Activated CD8-positive, alpha-beta memory T cell treated with anti-CD3 and anti-CD28 coated beads for 36 hours (primary cell): ENCODE measurements at places on chromosomes 13 and 19. TPM values are rescaled to one million over a fixed set of nuclear protein-coding genes. Genes with fewer than 3 reads are reported as not detected.

TNFRSF19 gene
- total RNA-seq: not detected

C1QTNF9B gene
- not detected for total RNA-seq

IL11 gene
- 0.21 TPM for total RNA-seq

DDX49 gene
- 91.0 TPM for total RNA-seq

CEACAM5 gene
- total RNA-seq: not detected

KLK3 gene
- total RNA-seq: not detected

PCSK4 gene
- 1.3 TPM for total RNA-seq

ZNF264 gene
- total RNA-seq: 22.0 TPM

EFNB2 gene
- total RNA-seq: 0.15 TPM

EVI5L gene
- 5.3 TPM for total RNA-seq

SMIM17 gene
- not detected for total RNA-seq

ZNF681 gene
- total RNA-seq: 5.5 TPM

ICAM5 gene
- total RNA-seq: 3.8 TPM

PTH2 gene
- not detected for total RNA-seq

ACER1 gene
- not detected for total RNA-seq

C1QTNF9 gene
- total RNA-seq: not detected

GRK1 gene
- not detected for total RNA-seq

NLRP11 gene
- total RNA-seq: not detected
